ENCODE measurements at places on chromosomes 11 and 22. TPM values are rescaled to one million over a fixed set of nuclear protein-coding genes. Genes with fewer than 3 reads are reported as not detected.

DNA sequence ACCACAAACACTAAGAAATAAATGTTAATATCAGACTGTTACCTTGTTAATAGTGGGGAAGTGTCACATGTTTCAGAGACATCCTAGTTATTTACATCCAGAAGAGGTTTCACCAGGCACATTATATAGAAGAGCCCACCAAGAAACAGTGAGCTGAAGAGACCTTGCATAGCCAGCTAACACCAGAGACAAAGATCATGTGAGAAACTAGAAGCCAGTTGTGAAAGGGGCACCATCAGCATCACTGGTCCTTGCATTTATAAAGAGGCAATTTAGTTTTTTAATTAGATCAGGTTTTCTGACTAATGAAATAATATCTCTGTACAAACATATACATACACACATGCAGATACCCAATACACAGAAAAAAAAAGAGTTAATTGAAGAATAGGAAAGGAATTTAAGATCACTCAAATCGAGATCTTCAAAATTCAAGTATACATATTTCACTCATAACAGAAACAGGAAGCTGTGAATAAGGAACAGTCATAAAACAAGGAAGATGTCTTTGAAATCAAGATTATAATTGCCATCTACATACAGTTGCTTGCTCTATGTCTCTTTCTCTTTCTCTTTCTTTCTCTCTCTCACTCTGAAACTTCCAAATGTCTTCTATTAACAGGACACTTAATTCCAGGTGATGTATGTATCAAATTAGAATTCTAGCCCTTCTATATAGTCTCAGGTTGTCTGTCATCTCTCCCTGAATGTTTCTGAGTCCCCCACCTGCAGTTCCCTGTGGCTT lies 348.7 kb downstream of the ETS1 start:
- DNase-seq = no peak

DNA sequence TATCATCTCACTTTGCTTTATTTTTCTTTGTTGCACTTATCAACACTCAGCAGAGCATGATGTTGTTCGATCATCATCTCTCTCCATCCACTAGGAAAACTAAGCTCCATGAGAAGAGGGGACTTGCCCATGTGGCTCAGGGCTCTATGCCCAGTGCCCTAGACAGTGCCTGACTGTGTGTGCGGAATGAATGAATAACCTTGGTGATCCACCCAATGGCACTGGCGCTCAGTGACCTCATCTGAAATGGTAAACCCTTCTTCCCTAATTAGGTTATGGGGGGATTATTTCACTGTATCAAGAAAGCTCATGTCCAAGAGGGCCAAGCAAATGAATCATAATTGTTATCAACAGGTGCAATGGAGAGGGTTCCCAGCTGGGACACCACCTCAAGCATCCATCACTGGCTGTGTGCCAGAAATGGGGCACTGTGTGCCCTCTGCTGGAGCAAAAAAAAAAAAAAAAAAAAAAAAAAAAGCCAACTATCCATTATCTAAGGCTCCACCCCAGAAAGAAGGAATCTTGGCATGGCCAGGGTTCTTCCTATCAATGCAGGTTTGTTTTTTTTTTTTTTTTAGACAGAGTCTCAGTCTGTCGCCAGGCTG lies 172.6 kb downstream of the LARGE1 start:
- DNase-seq = peak; percentile 45

- no peak for DNase-seq
Measured at GRCh38 chr11:101456812-101457211, 127.0 kb downstream of the TRPC6 start.

DNA sequence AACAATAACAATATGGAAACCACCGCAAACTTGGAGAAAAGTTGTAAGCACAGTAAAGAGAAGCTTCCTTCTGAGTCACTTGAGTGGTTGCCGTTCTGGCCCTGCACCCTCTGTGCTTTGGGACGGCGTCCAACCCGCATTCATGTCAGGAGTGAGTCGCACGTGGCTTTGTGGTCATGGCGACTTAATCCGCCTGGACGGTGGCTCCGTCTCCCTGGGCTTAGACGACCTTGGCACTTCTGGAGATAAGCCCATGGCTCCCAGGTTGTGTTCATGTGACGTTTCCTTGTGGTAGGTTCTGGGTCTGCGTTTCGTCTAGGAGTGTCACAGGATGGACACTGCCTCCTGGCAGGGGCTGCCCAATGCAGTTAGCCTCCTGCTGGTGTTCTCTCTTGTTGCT lies 40.5 kb downstream of the TPCN2 start:
- peak; percentile 86 for DNase-seq

GRCh38 chr11:9137293-9138132 lies 46.1 kb upstream of the SCUBE2 start:
- peak; percentile 84 for DNase-seq

- no peak for DNase-seq
Measured at GRCh38 chr22:49702068-49702397, 125.6 kb downstream of the BRD1 start.

DNA sequence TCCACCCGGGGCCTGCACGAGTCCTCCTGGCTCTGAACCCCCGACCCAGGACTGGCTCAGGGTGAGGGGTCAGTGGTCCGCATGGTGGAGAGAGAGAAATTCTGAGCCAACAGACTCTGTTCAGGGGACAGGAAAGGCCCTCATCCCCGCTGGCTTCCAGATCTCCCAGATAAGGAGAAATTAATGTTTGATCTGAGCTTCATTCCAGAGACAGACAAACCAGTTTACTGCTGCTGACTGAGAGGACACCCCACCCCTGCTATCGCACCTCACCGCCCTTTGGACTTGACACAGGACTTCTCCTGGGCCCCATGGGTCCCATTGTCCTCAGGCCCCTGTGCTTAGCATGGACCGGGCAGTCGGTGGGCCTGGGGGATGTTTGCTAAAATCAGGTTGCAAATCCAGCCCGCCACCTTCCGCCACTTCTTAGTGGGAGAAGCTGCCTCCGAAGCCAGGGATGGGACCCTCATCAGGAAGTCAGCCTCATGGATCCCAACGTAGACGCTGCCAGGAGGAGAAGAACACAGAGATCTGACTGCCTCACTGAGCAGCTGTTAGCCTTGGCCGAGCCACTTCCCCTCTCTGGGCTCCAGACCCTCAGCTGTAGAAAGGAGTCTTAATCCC lies 11.2 kb upstream of the UPK3A start:
- no peak for DNase-seq

GRCh38 chr11:120385655-120386054 lies 49.4 kb downstream of the ARHGEF12 start:
- no peak for DNase-seq

GRCh38 chr11:126893796-126894195 lies 106.8 kb downstream of the KIRREL3 start:
- no peak for DNase-seq

GRCh38 chr22:37259540-37260029 lies 15.5 kb upstream of the RAC2 start:
- DNase-seq = no peak

- no peak for DNase-seq
Measured at GRCh38 chr11:91264481-91264880, 960.1 kb upstream of the FAT3 start.

DNA sequence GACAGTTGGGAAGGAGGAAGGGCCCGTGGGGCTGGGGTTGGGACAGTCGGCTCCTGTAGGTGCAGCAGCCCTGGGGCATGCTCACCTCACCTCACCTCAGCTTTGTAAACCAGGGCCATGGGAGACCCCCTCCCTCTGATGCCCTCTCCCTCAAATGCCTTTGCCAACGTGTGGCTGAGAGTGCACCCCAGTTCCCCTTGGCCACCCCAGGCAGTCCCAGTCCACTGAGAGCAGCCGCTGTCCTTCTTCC lies 4.2 kb upstream of the NEAT1 start:
- DNase-seq = no peak

GRCh38 chr11:909406-909805 lies 1.2 kb downstream of the CHID1 start:
- peak; percentile 17 for DNase-seq

DNA sequence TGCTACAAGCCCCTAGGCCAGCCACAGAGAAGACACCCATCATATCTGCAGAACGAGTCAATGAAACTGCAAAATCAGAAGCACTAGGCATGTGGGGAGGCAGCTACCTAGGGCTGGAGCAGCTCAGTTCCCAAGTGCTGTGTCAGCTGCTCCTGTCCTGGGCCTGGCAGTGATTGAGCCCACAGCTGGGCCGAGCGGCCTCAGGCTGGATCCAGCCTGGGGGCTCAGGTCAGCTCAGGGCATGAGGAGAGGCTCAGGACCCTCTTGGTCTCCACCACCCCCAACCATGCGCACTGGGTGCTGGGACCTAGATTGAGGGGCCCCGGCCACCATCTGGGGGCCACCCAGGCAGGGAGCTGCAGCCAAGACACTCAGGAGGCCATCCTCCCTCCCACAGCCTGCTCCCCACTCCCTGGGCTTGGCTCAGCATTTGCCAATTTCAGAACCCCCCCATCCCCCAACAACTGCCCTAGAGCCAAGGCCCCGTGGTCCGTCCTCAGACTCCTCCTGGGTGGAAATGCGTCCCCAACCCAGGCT lies 2.4 kb upstream of the TNNT3 start:
- no peak for DNase-seq

The TSPAN18 gene
- total RNA-seq = 1.2 TPM

The KDM4D gene
- total RNA-seq = 0.14 TPM

The SMC1B gene
- not detected for total RNA-seq

The TRPC6 gene
- 0.09 TPM for total RNA-seq

The NEFH gene
- 0.14 TPM for total RNA-seq

The PTH gene
- total RNA-seq = not detected

The MS4A15 gene
- total RNA-seq = not detected

The GPHA2 gene
- 16.3 TPM for total RNA-seq

The MAP6 gene
- total RNA-seq = 1.2 TPM

The OTUB1 gene
- 32.0 TPM for total RNA-seq

The DDTL gene
- total RNA-seq = 0.79 TPM

Data from pancreas (tissue), 10 donors.